ENCODE measurements at places on chromosomes 6 and 20. TPM values are rescaled to one million over a fixed set of nuclear protein-coding genes. Genes with fewer than 3 reads are reported as not detected.

DNA sequence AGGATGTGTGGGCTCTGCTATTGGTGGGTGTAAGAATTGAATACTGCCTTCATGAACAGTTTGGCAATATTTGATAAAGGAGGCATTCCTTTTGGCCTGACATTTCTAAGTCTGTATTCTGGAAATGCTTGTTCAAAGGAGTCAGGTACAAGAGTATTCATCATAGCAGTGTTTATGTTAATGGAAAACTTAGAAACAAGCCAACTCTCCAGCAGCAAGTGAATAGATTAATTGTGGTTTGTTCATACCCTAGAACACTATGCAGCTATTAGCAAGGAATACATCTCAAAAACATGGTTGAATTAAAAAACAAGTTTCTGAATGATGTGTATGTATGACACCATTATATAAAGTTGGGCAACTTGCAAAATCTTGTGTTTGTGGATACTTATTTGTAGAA is 195.8 kb downstream of the ZFAND3 start:
- DNase-seq: no peak

GRCh38 chr20:8646716-8647115 is 422.2 kb upstream of the PLCB4 start:
- DNase-seq: no peak

GRCh38 chr6:87653074-87653962 is 48.7 kb downstream of the AKIRIN2 start:
- DNase-seq: no peak

DNA sequence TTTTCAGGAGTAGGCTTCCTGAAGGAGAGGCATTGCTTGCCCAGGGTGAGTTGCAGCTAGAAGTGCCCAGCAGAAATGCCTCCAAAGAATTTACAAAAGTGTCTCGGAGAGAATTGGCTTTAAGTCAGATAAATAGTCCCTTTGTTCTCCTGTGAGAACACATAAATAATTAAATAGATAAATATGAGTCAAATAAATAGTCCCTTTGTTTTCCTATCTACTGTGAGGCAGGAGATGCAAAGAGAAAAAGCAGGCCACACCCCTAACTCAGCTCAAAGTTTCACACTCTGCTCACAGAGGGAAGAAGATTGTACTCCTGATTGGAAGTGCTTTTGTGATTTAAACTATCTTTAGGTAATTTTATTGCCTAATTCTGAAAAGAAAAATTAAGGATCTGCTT is 180.7 kb upstream of the PRSS16 start:
- DNase-seq: no peak

- no peak for DNase-seq
Observed at GRCh38 chr6:62236784-62237183, 49.2 kb downstream of the KHDRBS2 start.

DNA sequence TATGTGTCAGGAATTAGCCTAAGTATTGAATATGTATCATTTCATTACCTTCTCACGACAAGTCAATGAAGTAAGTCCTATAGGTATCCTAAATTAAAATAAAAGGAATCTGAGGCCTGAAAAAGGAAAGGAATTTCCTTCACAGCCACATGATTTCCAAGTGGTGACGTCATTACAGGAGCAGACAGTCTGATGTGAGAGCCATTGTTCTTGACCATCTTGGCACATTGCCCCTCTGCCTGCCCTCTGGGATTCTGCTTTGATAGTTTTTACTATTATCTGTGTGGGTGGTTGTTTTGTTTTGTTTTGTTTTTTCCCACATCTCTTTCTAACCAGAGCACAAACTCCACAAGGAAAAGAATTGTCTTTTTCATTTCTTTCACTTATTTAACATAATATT is 219.8 kb upstream of the UFL1 start:
- no peak for DNase-seq

GRCh38 chr20:39897058-39897457 is 792.0 kb downstream of the MAFB start:
- DNase-seq: no peak

GRCh38 chr6:114638341-114638740 is 295.5 kb upstream of the HS3ST5 start:
- no peak for DNase-seq

DNA sequence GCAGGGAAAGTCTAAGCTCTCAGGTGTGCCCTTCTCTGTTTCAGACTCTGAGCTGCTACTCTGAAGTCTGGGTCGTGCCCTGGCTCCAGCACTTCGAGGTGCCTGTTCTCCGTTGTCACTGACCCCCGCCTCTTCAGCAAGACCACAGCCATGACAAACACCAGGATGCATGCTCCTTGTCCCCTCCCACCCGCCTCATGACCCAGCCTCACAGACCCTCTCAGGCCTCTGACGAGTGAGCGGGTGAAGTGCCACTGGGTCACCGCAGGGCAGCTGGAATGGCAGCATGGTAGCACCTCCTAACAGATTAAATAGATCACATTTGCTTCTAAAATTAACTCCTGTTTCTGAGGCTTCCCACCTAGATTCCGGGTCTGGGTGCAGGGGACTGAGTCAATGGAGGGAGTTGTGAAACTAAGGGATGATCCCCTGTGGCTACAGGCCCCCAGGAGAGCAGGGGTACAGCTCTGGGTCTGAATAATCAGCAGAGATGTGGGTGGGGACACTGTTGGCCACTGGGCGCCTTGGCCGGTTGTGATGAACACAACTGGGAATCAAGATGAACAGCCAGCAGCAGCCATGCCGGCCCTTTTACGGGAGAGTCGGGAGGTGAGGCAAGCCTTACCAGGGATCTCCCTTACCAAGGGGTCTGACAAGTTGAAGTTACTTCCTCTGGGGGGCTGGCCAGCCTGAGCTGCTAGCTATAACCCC is 10.7 kb downstream of the CST7 start:
- DNase-seq: no peak

- DNase-seq: no peak
Observed at GRCh38 chr6:82057846-82058554, 189.5 kb downstream of the IBTK start.

- DNase-seq: no peak
Observed at GRCh38 chr6:166640342-166641043, 13.4 kb upstream of the RPS6KA2 start.

DNA sequence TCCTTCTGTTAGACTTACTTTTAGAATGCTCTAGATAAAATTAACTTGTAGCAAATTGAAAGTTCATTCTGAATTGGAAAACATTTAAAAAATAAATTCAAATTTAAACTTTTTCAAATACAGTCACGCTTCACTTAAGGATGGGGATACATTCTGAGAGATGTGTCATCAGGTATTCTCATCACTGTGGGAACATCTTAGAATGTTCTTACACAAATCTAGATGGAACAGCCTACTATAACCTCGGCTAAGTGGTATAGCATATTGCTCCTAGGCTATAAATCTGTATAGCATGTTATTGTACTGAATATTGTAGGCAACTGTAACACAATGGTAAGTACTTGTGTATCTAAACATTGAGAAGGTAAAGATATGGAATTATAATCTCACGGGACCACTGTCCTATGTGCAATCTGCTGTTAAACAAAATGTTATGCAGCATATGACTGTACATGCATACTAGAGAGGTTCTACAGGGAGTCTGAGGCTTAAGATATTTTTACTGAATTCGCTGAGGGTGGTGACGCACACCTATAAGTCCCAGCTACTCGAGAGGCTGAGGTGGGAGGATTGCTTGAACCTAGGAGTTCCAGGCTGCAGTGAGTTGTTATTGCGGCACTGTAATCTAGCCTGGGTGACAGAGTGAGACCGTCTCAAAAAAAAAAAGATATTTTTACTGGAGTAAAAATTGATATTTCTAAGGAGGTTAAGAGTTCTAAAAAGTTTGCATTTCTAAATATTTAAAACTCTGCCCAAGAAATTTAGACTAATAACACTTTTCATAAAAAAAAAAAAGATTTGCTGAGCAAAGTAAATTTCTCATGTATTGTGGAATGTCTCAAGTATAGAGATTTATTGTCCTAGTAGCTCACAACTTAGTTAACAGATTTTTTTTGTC is 87.3 kb upstream of the TULP1 start:
- no peak for DNase-seq

DNA sequence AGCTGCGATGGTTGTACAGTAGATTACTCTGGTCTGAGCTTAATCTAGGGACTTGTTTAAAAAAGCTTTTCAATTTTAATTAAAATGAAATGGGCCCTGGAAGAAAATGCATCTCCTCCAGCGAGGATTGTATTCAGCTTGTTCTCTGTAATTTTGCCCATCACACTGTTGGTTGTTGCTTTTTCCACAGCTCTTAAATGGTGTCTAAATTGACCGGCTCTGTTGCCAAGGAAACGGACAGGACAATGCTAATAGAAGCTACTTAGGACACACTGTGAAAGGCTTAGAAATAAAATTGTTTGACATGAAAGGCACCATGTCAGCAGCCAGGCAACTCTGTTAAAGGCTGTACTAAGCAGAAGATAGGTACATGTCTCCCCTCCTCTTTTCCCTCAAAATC is 116.7 kb upstream of the NRSN1 start:
- no peak for DNase-seq

GRCh38 chr20:14343491-14344065 is 6.2 kb upstream of the FLRT3 start:
- no peak for DNase-seq

- DNase-seq: no peak
Observed at GRCh38 chr6:99885051-99885450, 109.0 kb downstream of the MCHR2 start.

DNA sequence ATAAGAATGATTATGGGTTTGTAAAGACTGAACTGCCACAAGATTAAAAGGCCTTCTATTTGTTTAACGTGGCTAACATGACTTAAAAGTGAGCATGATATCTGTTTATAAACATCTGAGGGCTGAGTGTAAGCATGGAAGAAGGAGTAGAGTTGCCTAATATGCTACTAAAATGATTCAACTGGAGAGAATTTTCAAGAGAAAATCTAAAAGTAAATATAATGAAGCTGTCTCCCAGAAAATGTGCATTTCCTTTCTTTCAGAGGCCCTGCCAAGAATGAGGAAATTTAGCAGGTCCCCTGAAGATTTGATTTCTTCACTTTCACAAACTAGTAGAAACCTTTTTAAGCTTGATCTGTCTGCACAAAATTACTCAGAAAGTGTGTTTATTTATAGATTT is 4.2 kb upstream of the EYA4 start:
- no peak for DNase-seq

DNA sequence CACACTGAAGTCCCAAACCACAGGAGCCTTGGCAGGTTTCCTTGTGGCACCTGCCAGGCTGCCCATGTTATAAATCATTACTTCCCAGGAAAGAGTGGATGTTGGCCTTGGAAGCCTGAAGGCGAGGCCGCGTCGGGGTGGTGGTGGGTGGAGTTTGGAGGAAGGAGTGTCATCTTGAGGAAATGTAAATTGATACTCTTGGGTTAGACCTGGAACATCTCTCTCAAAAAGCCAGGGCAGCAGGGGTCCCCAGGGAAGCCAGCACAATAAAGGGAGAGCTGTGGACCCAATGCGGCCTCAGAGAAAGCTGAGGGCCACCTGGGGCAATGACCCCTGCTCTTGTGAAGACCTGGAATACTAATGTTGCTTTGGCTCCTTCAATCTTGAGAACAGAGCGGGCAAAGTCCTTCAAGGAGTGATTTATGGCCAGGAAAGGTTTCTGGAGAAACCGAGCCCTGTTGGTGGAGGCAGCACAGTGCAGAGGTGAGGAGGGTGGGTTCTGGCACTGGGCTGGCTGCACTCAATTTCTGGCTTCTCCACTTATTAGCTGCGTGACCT is 26.3 kb upstream of the TRAF3IP2 start:
- DNase-seq: peak; percentile 85

DNA sequence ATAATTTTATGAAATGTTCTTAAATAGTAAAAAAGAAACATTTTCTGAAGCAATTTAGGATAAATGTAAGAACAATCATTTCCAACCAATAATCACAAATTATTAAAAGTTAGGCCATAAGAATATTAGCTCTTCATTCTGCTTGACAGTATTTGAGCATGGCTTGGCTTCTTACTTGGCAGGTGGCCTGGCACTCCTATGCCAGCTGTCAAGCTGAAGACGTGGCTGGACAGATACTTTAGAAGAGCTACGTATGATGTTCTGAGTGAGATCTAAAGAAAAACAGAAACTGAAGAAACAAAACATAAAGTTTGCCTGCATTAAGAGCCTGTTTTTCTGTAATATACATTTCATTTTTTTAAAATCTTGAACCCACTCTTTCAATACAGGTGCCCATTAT is 438.9 kb downstream of the GRIK2 start:
- no peak for DNase-seq

DNA sequence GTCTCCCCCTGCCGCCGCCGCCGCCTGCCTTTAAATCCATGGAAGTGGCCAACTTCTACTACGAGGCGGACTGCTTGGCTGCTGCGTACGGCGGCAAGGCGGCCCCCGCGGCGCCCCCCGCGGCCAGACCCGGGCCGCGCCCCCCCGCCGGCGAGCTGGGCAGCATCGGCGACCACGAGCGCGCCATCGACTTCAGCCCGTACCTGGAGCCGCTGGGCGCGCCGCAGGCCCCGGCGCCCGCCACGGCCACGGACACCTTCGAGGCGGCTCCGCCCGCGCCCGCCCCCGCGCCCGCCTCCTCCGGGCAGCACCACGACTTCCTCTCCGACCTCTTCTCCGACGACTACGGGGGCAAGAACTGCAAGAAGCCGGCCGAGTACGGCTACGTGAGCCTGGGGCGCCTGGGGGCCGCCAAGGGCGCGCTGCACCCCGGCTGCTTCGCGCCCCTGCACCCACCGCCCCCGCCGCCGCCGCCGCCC is 474 bp downstream of the CEBPB start:
- DNase-seq: peak; percentile 79

DNA sequence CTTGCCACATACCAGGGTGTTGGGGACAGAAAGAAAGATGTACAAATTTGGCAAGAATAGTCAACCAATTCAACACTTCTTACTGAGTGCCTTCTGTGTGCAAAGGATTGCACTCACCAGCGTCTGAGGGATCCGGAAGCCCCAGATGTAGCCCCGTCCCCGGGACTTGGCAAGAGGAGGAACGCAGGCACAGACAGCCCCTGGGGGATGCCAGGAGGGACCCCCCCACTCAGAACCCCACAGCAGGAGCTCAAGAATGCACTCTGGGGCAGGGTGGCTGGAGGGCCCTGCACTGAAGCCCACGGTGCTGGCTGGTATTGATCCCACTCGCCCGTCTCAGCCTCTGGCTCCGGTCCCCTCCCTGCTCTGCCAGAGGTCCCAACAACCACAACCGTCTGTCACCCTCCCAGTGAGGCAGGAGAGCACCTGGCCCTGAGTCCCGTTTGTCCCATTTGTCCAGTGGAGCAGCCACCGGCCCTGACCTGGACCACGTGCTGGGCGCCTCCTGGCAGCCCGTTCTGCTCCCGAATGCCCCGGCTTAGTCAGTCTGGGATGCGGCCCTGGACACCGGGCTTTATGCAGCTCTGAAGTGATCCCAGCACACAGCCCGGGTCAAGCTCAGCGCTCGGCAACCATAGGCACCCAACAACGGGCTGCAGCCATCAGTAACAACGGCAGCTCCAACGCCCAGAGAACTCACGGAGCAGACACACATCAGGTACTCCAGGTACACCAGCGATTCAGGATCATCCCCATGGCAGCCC is 128.7 kb downstream of the DLL1 start:
- DNase-seq: no peak

MCHR2 gene
- total RNA-seq: not detected

REV3L gene
- 17.7 TPM for total RNA-seq

CPXM1 gene
- total RNA-seq: 1.7 TPM

MOG gene
- not detected for total RNA-seq

CYP39A1 gene
- 4.5 TPM for total RNA-seq

MTO1 gene
- total RNA-seq: 31.9 TPM

NRSN1 gene
- 2.4 TPM for total RNA-seq

B3GALT4 gene
- total RNA-seq: 24.2 TPM

SIRPA gene
- 14.1 TPM for total RNA-seq

LAMA4 gene
- 101 TPM for total RNA-seq

CCR6 gene
- total RNA-seq: 0.17 TPM

All from mucosa of descending colon (tissue), 3 donors.